Fibroblast of skin of abdomen (primary cell): ENCODE measurements at places on chromosomes 5 and 9.

GRCh38 chr5:38806775-38807258, 39.0 kb upstream of the OSMR start:
- peak; percentile 93 for DNase-seq

DNA sequence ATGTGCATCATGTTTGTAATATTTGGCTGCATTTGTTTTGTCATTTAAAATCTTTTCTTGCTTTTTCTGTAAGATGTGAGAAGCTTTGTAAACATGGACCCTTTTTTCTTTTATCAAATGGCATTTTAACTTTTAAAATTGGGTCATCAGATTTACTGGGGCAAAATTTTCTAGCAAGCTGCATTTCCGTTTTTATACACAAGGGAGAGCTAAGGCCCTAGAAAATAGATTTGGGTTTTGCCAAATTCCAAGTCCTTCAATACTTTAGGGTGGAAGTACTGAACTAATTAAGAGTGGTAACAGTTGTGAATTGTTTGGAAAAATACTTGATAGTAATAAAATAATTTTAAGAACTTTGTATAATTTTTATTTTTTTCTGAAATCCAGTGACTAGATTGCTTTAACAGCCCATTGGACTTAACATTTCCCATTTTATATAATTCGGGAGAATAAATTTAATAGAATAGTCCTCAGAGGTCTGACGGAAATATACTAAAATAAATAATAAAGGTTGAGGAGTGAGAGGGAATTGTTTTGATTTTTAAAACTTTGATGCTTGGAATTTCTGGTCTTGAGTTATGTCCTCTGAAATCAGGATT, 117.4 kb downstream of the SMARCA2 start:
- peak; percentile 52 for DNase-seq

DNA sequence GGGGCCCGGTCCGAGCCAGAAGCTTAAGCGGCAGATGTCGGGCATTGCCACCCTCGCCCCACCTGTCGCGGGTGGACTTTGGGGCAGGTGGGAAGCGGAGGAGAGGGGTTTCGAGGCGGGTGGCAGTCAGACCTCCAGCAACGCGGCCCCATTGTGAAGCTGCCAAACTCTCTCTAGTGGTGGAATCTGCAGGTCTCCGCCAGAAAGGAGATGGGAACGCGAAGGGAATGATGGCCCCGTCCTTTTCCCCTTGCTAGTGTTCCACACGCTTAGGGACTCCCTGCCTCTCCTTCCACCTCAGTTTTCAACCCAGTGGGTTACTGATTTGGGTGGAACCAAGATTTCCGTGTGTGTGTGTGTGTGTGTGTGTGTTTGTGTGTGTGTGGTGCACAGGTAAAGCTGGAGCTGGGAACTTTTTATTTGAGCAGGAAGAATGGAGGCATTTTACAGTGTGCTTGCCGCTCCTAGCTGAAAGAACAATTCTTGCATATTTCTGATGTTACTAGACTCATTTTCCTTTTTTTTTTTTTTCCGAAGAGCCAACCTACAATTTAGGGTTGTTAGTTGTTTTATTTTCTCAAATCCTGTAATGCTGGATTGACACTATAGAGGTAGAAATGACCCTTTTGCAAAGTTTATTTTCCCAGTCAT, 1.3 kb downstream of the MACIR start:
- peak; percentile 29 for DNase-seq

DNA sequence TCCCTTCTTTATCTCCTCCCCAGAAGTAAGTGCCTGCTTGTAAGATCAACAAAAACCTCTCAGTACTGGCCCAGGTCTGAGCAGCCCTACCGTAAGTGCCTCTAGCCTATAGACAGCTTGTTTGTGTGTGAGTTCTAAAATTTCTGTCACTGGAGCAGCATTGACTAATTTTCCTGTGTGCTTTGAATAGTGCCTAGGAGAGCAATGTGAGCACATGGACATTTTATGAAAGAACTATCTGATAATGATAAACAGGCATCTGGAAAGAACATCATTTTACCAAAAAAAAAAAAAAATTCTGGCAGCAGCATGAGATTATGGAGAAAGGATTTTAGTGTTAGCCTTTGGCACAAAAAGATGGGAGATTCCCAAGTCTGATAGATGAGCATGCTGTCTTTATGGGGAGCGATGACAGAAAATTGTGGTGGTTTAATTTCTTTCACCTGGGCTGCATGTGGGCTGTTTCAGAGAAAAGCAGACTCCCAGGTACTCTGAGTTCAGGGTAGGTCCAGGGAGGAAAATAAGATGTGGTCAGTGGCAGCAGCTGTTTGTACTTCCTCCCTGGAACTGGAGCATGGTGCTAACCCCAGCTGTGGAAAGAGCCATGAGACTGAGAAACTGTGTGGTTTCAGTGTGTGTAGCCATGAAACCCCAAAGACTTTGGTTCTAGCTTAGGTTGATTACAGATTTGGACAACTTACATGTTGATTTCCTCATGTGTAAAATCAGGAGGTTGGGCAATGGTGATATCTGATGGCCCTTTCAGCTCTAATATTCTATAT, 419.9 kb downstream of the NTRK2 start:
- no peak for DNase-seq

DNA sequence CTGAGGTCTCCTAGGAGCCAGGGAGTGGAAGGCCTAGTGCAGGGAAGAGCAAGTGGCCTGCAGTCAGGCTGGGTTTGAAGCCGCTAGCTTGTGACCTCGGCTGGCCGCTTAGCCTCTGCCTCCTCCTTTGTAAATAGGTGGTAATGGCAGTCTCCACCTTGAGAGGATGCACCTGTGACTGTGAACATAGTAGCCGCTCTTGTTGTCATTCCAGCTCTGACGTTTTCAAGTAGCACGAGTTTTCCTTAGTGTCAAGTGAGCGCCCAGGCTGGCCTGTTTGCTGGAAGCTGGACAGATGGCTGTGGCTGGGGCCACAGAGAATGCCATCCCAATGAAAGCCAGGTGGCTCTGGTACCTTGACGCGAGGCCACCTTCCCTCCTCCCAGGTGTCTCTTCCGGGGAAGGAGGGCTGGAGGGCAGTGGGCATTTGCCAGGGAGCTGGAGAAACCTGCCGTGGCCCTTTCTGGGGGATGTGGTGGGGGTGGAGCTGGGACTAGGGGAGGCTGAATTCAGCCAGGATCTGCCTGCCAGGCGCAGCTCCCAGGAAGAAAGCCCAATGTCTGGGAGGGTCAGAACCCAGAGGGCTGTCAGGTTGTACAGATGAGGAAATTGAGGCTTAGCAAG, 2.5 kb downstream of the ASS1 start:
- no peak for DNase-seq

- no peak for DNase-seq
Observed at GRCh38 chr5:12920527-12920926, 1016.3 kb upstream of the CTNND2 start.

- peak; percentile 76 for DNase-seq
Observed at GRCh38 chr9:97975376-97975775, 7.8 kb upstream of the ANP32B start.

DNA sequence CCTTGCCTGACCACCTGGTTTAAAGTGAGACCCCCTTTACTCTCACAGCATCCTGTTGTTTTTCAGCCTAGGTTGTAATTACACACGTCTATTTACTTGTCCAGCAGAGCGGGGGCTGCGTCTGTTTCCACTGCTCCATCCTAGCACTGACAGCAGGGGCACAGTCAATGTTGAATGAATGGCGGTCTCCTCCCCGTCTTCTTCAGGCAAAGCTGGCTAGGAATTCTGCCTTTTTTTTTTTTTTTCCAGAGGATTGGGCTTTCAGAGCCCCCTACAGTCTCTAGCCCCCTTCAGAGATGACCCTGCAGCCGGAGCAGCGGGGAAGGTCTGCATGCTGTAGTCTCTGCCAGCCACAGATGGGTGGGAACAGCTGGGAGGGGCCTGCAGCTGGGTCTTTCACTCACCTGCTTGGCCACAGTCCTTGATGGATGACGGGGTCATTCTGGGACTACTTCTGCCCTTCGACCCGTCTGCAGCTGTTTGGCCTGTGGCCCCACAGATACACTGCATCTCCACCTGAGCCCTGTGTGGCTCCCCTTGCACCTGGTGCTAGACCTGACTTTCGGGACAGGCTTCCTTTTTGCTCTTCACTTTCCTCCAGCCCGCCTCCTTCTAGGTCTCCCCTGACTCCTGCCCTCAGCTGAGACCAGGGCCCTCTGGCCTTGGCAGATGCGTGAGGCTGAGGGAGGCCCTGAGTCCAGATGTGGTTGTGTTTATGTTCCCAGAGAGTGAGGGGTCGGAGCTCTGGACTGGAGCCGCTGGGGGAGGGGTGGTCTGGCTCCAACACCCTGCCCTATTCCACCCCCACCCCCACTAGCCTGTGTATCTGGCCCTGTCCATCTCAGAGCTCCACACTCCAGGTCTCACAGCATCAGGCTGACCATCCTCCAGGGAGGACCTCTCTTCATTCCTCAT, 8.0 kb downstream of the PITX1 start:
- DNase-seq: no peak

DNA sequence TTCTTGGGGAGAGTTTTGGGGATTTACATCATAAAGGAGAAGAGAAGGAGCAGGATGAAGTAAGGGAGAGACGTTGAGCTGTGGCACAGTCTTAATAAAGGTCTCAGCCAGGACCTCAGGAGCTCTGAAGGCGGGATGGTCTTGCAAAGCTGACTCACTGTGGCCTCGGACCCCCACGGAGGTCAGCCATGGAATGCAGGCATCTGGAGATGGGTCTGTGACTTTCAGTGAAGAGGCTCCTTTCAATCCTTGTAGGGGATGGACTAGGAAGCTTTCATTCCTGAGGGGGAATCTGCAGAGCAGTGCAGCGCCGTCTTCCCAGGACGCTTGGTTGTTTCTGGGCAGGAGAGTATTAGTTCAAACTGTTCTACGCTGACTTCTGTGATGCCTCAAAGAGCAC, 65.7 kb upstream of the BASP1 start:
- DNase-seq: peak; percentile 53

DNA sequence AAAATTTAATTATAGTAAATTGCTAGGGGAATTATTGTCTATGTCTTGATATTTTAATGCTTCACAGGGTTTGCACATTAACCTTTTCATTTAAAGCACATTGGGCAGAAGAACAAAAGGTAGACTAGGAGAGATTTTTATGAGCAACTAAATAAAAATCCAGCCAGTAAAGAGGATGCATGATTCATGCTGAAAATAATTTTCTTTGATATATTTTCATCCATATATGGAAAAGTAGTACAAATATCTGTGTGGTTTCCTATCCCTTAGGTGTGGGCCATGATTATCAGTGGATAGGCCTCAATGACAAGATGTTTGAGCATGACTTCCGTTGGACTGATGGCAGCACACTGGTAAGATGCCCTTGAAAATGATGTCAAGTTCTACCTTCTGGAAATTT, 83.1 kb downstream of the VCAN start:
- DNase-seq: peak; percentile 52

- DNase-seq: no peak
Observed at GRCh38 chr9:116350213-116350612, 196.6 kb downstream of the PAPPA start.

DNA sequence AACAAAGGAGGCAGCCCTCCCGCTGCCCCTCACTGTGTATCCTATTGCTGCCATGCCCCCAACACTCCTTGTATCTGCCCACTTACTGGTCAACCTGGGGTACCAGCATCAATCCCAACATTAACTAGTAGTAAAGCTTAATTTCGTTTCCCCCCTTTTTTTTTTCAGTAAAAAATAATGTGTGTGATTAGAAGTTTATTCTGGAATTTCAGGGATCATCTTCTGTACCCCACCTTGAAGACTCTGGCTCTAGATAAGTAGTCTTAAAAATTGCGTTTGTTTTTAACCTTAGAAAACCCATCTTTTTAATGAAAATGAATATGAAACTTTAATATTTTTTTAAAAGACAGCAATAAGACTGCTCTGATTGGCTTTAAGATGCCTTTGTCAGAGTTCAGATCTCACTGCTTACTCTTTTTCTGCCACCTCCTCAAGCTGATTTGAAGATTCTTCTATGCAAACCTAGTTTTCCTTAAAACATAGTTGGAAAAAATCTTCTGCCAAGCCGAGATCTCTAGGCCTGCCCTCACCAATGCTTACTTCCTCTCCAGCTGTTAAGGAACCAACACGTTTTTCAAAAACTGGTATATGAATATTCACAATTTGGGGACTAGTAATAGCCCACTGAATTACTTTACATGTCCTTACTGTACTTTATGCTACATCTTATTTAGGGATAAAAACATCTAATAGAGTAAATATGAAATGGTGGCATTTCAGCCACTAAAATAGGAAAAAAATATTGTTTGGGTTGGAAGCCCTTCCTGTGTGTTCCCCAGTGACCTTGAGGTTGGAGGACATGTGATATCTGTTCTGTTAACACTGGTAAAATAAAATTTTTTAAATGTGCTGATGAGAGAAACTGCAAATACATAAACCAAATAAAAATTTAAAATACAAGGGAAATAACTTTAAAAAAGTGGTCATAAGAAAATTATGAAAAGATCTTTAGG, 4.0 kb upstream of the RHOBTB3 start:
- DNase-seq: no peak

GRCh38 chr5:2375757-2376250, 375.7 kb downstream of the IRX2 start:
- no peak for DNase-seq

GRCh38 chr5:64458948-64459347, 46.9 kb upstream of the RGS7BP start:
- no peak for DNase-seq

DNA sequence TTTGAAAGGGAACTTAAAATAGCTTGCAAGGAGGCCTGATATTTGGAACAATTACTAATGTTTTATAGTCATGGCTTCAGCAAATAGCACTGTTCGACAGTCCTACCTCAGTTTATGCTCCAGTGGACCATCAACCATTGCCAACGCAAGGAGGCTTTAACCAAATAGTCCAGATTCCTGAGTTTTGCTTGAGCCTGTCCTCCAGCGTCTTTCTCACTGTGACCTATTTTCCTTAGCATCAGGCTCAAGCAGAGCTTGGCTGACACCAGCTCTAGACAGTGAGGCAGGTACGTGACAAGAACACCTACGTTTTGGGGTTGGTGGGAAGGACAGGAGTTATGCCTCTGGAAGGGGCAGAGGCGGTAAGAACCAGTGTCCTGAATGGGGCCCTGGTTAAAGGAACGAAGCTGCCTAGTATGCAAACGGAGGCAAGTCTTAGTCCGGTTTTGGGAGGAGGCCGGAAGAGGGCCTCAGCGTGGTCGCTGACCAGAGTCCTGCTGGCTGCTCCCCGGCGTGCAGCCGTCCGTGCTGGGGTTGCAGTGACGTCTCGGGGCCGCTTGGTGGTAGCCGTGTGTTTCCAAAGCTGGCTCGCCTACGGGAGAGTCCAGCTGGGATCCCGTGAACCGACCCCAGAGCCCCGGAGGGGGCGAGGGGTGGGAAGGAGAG, 998 bp upstream of the FGF18 start:
- DNase-seq: peak; percentile 71

DNA sequence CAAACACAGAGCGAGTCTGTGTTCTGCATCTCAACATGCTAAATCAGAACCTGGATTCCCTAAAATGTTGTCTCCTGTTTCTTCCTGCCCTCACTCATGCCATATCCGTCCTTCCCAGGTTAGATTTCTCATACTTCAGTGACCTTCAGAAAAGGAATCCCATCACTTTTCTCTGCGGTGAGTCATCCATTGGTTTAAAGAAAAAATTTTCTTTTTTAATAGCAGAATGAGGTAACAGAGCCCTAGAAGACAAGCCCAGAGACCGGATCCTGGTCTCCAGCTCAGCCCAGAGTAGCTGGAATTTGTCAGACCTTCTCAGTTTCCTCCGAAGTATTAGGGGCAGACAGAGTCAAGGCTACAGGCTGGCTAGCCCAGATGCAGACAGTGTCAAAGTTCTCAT, 143.2 kb upstream of the DMRT1 start:
- DNase-seq: peak; percentile 56
